ENCODE measurements at places on chromosomes 7 and 10. TPM values are rescaled to one million over a fixed set of nuclear protein-coding genes. Genes with fewer than 3 reads are reported as not detected.

The HSPB1 gene
- 1,267 TPM for total RNA-seq

The SLC18A2 gene
- 0.42 TPM for total RNA-seq

The ANKRD61 gene
- 0.15 TPM for total RNA-seq

The CYP26C1 gene
- total RNA-seq, result 0.06 TPM

The ANKRD1 gene
- total RNA-seq, result 39.1 TPM

The CTAGE6 gene
- not detected for total RNA-seq

GRCh38 chr10:11546581-11546980 lies 64.9 kb downstream of the USP6NL start:
- no peak for DNase-seq

DNA sequence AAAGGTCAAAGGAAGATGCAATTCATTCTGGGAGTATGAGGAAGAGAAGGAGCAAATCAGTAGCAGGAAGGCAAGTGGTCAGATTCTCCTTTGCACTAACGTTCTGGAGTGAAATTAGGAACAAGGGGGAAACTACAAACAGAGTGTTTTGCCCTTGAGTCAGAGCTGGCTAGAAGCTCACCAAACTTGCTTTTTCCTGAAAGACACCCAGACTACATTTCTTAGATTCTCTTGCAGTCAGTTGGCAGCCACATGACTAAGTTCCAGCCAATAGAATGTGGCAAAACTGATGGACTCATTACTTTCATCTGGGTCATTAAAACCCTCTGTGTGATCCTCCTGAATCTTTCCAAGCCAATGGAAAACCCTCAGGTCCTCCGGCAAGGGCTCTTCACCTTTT lies 18.6 kb upstream of the DLX5 start:
- DNase-seq, result no peak

DNA sequence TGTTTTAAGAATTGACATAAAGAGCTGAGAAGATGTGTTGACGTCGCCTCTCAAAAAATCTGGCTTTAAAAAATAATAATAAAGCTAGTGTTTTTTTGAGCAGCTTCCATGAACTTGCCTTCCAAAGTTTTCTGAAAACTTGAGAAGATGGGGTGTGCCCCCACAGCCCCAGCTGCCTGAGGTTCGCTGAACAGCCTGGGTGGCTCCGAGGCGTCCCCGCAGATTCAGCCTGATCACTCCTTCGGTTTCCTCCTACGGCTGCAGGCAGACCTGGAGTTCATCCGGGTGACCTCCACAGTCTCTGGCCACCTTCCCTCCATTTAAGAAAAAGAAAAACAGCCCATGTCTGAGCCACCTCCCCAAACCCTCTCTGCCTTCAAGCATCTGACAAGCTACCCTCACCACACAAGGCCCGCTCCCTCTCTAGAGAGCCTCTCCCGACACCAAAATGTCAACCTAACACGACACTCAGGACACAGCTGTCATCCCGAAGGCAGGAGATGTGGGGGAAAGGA lies 177.8 kb downstream of the PTPRN2 start:
- DNase-seq, result no peak

DNA sequence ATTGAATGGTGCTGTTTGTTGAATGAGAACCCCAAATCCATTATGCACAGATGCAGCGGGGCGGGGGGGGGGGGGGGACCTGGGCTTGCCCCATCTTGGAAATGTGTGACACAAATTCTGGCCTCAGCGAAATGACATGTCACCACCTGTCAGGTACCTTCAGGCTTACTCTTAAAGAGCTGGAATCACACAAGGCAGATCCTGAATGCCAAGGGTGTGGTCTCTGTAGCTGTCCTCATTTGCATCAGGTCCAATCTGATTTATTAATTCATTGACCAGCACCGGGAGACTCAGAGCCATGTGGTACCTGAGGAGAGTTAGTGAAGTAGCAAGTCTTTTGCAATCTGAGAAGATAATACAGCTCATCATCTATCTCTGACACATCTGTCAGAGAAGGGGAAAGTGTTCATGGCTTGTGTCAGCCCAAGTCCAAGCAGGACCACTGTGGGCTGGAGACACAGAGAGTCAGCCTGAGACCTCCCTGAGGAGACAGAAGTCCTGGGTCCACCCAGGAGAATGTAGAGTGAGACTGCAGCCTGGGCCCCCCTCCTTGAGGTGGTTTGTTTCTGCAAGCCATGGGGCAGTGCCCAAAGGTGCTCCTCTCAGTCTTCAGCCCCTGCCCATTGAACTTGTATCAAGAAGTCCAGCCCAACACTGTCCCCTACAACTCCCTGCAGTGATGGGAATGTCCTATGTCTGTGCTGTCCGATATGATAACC lies 46.7 kb downstream of the ADCYAP1R1 start:
- no peak for DNase-seq

- no peak for DNase-seq
Observed at GRCh38 chr10:50027195-50027594, 39.0 kb downstream of the AGAP6 start.

DNA sequence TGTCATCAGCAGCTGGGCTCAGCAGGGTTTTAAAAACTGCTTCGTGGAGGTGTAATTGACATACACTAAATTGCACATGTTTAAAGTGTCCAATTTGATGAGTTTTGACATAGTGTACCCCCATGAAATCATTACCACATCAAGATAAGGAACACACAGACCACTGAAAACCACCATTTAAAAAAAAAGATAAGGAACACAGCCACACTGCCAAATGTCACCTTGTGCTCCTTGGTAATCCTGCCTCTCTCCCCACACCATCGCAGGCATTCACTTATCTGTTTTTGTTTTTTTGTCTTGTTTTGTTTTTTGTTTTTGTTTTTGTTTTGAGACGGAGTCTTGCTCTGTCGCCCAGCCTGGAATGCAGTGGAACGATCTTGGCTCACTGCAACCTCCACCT lies 75.0 kb downstream of the NEURL1 start:
- no peak for DNase-seq

- no peak for DNase-seq
Observed at GRCh38 chr7:130560972-130561371, 69.1 kb downstream of the MEST start.

- no peak for DNase-seq
Observed at GRCh38 chr7:158959954-158960353, 103.6 kb downstream of the DYNC2I1 start.

DNA sequence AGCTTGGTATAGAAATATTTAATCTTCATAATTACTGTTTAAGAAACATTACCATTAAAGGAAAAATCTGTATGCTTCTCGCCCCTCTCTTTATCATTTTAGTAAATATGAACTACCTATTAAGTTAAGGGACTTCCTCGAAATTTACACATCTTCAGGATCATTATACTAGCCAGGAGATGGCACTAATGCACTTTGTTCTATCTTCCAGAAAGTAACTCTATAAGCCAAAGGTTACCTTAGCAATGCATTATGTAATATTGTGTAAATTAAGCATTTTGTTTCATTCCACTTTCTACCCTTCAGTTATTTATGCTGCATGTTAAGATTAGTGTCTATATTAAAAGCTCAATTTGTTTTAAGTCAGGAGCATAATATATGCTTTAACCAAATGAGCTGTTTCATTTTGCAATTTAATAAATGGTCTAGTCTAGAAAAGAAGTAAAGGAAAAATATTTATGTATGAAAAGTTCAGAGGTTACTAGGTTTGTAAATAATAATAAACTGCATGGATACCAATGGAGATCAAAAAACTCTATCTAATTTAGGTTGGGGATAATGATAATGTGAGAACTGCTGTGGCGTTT lies 128.5 kb downstream of the ANKRD7 start:
- DNase-seq, result peak; percentile 41

- DNase-seq, result no peak
Observed at GRCh38 chr7:70053421-70053820, 455.1 kb downstream of the AUTS2 start.

DNA sequence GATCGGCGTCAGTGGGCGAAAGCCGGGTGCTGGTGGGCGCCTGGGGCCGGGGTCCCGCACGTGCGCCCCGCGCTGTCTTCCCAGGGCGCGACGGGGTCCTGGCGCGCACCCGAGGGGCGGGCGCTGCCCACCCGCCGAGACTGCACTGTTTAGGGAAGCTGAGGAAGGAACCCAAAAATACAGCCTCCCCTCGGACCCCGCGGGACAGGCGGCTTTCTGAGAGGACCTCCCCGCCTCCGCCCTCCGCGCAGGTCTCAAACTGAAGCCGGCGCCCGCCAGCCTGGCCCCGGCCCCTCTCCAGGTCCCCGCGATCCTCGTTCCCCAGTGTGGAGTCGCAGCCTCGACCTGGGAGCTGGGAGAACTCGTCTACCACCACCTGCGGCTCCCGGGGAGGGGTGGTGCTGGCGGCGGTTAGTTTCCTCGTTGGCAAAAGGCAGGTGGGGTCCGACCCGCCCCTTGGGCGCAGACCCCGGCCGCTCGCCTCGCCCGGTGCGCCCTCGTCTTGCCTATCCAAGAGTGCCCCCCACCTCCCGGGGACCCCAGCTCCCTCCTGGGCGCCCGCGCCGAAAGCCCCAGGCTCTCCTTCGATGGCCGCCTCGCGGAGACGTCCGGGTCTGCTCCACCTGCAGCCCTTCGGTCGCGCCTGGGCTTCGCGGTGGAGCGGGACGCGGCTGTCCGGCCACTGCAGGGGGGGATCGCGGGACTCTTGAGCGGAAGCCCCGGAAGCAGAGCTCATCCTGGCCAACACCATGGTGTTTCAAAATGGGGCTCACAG lies 1.1 kb downstream of the EGFR start:
- DNase-seq, result peak; percentile 37

GRCh38 chr10:25849268-25849667 lies 84.8 kb upstream of the MYO3A start:
- DNase-seq, result no peak

- no peak for DNase-seq
Observed at GRCh38 chr10:20616918-20617810, 279.9 kb downstream of the NEBL start.

GRCh38 chr7:158818325-158819213 lies 10.7 kb downstream of the ESYT2 start:
- peak; percentile 96 for DNase-seq

DNA sequence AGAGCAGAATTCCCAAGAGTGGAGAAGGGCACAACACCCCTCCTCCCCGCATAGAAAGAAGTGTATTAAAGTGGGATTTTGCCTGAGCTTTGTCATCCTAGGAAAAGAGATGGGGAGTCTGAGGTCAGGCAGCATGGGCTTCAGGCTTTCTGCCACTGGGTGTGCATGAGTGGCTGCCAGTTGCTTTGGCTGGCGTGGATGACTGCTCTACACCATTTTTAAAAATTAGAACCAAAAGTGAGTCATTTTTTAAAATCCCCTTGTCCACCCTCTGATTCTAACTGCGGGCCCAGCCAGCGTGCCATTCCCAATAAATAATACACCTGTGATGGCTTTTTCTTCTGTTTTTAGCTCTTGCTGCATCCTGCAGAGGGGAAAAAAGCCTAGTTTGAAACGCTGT lies 13.4 kb downstream of the SLC29A3 start:
- DNase-seq, result no peak

DNA sequence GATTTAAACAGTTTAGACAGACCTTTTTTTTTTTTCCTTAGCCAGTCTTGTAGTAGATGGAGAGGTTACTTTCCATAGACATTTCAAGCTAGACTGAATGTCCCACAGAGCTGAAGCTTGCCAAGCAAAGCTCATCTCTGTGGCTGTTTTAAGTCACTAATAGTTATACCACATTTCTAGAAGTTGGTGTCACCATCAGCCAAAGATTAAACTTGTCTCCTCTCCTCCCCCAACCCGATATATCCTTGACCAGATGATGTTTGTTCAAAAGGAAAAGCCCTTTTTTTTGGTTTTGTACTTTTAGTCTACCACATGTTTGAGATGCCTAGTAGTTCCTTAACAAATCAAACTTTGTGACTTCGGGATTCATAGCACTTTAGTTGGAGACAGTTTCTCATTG lies 66.1 kb downstream of the ADD3 start:
- no peak for DNase-seq

DNA sequence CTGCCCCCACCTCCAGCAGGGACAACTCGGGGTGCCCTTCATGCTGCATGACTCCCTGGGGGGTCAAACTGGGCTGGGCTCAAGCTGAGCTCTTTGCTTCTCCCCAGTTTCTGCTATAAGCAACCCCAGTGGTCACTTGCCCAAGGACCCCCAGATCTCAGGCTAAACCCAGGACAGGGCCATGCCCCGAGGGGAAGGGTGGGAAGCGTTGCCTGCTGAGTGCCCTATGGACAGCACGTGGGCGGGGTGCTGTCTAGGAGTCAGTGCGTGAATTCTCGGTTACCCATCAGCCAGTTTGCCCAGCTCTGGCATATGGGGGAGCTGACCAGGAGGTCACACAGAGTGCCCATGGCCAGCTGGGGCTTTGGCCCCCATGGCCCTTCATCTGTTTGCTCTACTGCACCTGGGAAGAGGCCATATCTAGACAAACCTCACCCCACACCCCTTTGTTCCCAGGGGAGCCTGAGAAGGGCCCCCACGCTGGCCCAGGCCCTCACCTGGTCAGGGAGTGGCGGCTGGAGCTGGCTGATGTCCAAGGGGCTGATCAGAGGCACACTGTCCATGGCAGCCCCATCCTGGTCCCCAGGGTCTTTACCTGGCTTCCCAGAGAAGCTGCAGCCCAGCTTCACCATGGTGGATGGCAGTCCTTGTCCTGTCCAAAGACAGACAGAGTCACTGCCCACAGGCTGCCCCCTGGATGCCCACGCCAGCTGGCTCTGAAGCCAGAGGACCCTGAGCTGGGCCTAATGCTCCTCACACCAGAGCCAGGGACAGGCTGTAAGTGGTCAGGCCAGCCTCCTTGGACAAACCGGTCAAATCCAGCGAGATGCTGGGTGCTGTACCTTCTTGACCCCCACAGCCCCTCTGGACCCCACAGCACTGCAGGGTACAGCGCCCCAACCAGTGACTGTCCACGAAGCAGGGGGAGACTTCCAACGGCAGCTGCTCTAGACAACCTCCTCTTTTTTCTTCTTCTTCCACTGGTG lies 8.0 kb downstream of the CALY start:
- no peak for DNase-seq

DNA sequence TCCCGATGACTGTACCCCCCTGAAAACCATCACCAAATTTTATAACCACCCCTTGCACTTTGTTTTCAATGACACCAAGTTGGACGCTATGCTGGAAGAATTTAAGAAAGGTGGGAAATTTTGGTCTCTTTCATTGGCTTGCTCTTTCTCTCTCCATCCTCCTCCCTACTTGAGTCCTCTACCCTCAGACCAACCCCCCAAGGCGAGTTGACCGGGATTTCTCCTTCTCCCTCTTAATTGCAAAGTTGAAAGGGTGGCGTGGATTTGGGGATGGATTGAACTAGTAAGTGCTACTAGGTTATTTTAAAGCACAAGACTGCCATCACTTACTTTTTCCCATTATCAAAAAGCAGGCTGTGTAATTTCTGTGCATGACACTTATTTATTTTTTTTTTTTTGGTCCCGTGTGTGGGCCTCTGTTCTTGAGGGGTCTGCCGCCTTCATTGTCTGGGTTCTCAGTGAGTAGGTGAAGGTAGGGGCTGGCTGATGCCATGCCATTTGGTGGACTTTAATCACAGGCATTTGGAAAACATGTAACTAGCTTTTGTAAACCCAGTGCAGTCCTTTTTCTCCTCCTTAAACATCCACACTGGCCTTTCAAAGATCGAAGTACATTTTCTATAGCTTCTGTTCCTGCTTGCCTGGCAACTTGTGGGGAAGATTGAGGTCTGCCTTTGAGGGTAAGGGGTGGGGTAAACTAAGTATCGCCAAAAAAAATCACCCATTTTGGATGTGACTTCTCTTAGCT lies 2.1 kb downstream of the CNNM2 start:
- no peak for DNase-seq
